NCI-H187 treated with DMSO at 0.1 percent for 48 hours (cell line): ENCODE measurements at places on chromosomes 11 and 22.
A peak's percentile ranks its signal among the peaks of the same experiment; 100 is the strongest.

GRCh38 chr11:81246941-81247340 is 1486.7 kb downstream of the FAM181B start:
- no peak for DNase-seq

- no peak for DNase-seq
These were observed 5.5 kb upstream of the DNAL4 start for GRCh38 chr22:38799265-38800002.

DNA sequence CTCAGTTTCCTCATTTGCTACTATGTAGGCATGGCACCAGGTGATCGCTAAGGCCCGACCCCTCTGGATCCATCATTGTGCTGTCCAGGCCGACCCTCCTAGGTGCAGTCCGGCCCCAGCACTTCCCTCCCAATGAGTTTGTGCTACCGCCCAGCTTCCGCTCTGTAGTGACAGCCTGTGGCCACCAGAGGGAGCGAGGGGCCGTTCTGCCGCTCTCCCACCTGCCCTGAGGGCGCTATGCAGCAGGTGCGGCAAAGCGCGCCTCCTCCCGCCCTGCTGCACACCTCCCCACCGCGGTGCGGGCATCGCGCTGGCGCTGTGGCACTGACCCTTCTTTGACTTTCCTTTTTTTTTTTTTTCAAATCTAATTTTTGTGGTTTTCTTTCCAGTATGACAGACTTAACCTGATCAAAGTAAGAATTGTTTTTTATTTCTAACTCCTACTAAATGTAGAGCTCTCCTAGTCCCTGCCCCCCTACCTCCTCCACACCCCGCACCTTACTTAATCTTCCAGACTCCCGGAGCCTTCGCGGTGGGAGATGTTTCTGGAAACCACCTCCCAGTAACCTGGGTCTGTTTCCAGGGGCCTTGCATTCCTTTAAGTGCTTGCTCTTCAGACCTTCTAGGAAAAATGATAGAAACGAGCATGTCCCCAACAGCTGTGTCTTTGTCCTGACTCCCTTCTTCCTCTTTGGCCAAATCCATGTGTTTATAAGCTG is 73.7 kb downstream of the SCN3B start:
- DNase-seq = peak; percentile 13

- DNase-seq = no peak
These were observed 346.6 kb upstream of the NCAM1 start for GRCh38 chr11:112614605-112615004.

DNA sequence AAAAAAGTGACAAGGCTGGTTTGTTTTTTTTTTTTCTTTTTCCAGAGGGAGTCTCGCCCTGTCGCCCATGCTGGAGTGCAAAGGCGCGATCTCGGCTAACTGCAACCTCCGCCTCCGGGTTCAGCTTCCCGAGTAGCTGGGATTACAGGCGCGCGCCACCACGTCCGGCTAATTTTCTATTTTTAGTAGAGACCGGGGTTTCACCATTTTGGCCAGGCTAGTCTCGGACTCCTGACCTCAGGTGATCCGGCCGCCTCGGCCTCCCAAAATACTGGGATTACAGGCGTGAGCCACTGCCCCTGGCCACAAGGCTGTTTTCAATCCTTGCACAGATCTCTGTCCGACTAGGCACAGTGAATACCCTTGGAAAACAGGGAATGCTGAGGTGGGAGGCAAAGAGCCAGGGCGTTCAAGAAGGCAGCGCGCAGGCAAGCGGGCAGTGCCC is 566 bp downstream of the ATP6V1E1 start:
- DNase-seq = no peak
